A549 treated with DMSO at 1 μM for 4 hours (cell line): ENCODE measurements at places on chromosomes 1 and 21. TPM values are rescaled to one million over a fixed set of nuclear protein-coding genes. Genes with fewer than 3 reads are reported as not detected.

The CDC14A gene
- total RNA-seq: 2.3 to 3.4 TPM (median 3.0 TPM) in 5 replicates

The NECTIN4 gene
- 1.3 to 1.9 TPM (median 1.7 TPM) in 5 replicates for total RNA-seq

The CYP4A11 gene
- total RNA-seq: not detected in 5 replicates

The HHIPL2 gene
- total RNA-seq: 10.2 to 11.5 TPM (median 10.4 TPM) in 5 replicates

The LY9 gene
- 0.07 to 0.18 TPM (median 0.11 TPM) in 4 of 5 replicates, not detected in the other for total RNA-seq
